ENCODE measurements at places on chromosomes 4 and X.

DNA sequence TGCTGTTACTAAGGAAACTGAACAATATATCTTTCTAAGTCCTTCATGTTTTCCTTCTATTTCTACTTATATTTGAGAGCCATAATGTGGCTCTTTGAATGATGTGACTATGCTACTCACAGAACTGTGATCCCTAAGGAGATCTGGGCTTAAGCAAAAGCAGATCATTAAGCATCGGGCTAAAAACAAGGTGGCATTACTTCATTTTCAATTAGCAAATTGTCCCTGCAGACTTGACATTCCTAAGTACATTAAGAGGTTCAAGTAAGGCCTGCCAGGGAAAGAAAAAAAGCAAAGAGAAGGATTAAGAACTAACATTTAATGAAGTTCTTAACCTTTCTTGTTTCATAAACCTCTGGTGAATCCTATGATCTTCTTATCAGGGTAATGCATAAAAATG is 447.6 kb downstream of the PDGFC start:
- no peak for DNase-seq

- DNase-seq, result no peak
These were observed 329.1 kb downstream of the FBXW7 start for GRCh38 chr4:152206646-152207377.

GRCh38 chr4:88698519-88698918 is 890 bp upstream of the NAP1L5 start:
- no peak for DNase-seq

GRCh38 chr4:40731792-40732245 is 17.9 kb upstream of the NSUN7 start:
- DNase-seq, result no peak

DNA sequence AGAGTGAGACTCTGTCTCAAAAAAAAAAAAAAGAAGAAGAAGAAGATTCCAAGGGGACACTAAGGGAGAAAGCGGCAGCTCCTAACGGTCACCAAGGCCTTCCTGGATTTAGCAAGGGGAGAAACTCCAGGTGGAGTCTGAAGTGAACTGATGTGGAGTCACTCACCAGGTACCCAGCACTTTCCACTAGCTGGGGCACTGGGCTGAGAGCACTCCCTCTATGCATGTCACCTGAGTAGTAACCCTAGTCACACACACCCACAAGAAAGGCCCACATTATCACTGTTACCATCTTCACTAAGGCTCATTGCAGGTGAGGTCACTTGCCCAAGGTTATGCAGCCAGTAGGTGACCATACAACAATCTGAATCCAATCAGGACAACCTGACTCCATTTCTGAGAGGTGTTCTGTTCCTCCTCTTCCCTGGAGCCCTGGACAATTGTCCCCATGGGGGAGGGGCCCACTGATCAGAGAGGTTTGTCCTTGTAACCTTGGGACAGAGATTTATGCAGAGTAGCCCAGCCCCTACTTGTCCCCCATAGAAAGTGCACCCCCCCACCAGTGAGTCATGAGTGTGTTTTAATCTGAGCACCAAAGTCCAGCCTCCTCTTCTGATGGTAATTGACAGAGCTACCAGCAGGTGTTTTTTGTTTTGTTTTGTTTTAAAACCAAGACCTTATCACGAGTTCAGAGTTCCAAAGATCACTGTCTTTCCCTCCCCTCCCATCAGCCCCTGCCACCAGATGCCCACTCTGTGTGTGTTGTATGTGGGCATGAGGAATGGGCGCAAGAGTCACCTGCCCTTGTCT is 5.9 kb upstream of the SASH3 start:
- no peak for DNase-seq

DNA sequence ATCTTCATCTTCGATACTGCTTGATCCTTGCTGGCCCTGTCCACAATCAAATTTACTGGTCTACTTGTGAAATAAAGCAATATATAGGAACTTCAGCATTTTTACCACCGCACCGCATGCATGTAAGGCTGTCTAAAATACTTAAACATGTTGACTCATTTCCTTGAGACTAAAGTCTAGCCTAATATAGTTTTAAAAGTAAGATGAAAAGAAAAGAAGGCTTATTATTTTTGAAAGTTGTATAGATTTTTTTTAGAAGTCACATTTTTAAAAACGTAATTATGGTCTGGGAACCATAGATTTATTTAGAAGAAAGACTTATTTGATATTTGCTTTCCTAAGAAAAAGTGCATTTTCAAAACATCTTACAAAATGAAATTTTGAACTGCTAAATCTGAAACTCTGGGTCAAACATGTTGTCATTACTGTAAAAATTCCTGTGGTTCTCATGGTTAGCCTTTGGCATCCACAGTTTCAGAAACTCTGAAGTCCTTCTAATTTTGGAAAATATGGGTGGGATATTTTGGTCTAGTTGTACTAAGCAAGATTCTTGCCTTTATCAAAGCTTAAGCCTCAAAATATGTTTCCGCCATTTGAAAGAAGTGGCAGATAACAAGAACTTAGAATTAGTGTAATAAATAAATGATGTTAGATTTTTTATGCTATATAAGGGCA is 423.5 kb upstream of the CTSO start:
- DNase-seq, result no peak

DNA sequence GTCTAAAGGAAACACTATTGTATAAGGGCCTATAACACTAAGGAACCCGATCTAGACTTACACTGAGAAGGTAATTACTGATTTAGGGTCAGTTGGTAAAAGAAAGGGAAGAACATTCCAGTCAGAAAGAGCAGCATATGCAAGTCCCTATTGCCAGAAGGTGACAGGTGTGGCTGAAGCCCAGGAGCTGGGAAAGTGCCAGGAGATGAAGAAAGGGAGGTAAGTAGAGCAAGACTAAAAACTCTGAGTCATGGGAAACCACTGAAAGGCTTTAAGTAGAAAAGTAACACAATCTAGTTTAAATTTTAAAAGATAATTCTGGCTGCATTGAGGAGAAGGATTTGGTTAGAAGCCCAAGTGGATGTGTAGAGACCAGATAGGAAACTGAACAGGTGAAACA is 77.7 kb upstream of the INTU start:
- no peak for DNase-seq

DNA sequence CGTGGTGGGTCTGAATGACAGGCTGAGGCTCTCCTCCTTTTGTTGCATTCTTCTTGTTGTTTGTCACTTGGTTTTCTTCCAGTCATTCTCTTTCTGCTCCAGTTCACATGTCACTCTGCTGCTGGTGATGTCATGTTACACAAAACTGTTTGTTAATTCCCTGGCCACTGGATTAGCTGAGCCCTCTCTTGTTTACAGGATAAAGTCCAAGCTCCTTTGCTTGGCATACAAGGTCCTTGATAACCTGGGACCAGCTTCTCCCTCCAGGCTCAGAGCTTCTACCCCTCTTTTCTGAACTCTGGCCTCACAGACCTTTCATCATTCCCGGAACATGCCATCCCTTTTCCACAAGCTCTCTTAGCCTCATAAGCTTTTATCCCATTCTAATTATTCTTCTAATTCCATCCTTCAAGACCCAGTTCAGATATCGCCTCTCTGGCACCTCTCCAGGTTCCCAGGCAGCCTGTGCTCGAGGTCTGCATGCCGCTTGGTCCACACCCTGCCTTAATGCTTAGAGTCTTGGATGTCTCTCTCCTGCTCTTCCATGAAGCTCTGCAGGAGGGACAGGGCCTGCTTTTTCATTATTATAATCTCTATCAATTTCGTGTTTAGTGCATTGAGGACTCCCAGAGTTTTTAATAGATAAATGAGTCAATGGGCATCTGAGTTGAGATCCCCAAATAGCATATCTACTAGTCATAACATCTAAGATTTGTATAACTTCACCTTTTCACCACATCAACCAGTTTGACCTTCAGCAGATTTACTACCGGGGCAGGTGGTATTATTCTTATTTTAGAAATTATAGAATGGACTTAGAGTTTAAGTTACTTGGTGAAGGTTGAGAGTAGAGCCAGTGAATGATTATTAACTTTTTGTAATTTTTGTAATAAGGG is 98.7 kb downstream of the TMEM131L start:
- no peak for DNase-seq

DNA sequence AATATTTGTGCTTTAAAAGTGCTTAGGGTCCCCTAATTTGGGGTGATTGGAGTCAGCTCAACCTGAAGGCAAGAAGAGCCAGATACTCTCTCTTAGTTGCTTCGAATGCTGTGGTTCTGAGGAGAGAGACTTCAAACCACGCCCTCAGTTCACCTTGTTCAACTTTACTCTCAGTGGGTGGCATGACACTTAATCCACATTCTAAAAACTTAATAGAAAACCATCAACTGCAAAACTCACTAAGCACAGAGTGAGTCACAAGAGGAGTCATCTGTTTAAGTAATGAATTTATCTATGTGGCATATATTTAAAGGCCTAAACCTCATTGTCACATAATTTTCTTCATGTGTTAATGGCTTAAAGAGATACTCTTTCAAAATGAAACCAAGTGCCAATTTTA is 99.5 kb upstream of the SLC4A4 start:
- DNase-seq, result no peak

- DNase-seq, result no peak
These were observed 54.2 kb downstream of the QRFPR start for GRCh38 chr4:121326597-121326996.

DNA sequence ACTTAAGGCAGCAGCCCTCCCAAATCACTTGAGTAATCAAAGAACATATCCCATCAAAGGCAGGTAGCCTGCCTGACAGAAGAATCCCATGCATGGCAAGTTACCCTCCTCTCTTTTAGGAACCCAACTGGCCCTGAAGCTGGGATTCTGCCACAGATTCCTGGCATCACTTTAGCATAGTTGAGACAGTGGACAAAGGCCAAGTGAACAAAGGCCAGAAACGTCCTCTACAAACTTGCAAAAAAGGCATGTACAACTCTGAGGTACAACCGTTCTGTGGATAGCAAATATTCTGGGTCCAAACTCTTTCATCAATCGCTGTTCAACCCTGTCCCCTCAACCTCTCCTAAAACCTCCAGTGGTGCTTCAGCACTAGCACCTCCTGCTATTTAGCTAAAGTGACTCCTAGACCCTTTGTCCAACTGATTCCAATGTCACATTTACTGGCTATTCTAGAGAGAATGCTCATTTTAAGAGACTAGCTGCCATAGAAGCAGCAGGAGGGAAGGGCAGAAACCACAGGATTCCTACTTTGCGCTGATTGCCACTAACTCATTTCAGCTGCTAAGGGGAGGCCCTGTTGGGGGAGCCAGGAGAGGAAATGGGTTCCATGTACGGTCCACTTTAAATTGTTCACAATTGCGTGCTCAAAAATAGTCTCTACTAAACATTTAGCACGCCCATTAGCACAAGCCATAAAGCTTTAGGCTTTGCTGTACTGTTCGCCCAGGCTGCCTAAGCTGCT is 105.9 kb downstream of the SHROOM4 start:
- no peak for DNase-seq

DNA sequence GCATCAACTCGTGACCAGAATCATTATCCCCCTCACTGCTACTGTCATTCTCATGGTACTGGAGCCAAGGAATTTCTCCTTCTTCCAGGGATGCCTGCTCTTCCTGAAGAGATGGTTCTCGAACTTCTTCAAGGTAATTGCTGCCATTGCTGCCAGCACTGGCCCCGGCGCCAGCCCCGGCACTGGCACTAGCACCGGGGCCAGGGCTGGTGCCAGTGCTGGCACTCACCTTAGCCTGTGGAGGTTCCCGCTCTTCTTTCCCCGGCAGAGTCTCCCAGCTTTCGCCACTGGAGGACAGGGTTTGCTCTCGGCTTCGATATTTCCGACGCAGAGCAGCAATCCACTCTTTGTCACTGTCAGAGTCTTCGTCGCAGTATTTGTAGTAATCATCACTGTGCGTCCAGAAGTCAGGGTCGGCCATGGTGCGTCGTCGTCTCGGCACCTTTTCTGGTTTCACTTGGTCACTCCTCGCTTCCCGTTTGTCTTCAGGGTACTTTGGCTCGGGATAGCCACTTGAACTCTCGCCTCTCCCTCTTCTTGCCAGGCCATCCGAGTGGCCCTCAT is 3.4 kb downstream of the PJA1 start:
- DNase-seq, result no peak
